ENCODE measurements at places on chromosomes 11 and 22. TPM values are rescaled to one million over a fixed set of nuclear protein-coding genes. Genes with fewer than 3 reads are reported as not detected.

DNA sequence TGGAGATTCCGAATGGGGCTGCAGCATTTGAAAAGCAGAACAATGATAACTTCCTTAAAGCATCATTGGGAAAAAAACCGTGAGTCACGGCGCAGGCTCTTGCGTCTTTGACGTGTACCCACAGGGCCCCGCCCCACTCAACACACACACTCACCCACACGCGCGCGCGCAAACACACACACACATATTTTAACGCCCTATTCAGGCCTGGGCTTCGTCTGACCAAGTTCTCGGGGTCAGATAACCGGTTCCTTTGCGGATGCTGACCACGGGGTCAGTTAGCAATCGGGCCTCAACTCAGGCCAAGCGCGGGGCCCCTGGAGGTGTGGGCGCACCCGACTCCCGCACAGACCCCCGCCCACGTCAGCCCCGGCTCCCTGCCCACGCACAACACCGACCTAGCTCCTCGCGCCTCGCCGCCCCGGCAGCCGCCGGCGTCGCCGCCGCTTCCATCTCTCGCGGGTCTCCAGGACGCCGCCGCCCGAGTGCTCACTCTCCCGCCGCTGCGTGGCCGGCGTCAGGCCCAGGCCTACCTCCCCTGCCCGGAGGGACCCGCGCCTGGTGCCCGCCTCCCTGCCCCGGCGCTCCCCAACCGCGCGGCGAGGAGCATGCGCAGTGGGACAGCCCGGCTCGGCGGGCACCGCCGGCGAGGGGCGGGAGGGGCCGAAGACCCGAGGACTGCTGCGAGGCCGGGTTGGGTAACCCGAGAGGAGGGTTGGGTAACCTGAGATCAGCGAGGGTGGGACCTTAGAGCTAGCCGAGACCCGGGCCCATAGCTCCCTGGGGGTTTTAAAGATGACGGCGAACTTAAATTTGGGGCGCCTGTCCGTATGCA, at the start of gene SLC36A4:
Gene SLC36A4, minus strand, starts transcription at position 612 of the 835 bp plus-strand sequence. Its CDS starts 159 bp downstream, at position 453.
- peak; percentile 65 for DNase-seq

DNA sequence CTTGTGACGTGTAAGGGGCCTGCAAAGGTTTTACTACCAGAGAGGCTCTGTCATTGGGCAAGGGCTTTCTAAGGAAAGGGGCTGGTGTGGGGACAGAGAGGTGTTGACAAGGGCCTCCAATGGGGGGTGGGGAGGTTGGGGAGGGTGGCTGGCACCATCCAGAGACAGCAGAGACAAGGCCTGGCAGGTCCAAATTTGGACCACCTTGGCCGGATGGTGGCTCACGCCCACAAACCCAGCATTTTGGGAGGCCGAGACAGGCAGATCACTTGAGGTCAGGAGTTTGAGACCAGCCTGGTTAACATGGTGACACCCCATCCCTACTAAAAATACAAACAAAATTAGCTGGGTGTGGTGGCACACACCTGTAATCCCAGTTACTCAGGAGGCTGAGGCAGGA, 2.2 kb upstream of the CHRM4 start:
- DNase-seq = no peak

GRCh38 chr22:18965526-18966421, 29.7 kb upstream of the PRODH start:
- no peak for DNase-seq

DNA sequence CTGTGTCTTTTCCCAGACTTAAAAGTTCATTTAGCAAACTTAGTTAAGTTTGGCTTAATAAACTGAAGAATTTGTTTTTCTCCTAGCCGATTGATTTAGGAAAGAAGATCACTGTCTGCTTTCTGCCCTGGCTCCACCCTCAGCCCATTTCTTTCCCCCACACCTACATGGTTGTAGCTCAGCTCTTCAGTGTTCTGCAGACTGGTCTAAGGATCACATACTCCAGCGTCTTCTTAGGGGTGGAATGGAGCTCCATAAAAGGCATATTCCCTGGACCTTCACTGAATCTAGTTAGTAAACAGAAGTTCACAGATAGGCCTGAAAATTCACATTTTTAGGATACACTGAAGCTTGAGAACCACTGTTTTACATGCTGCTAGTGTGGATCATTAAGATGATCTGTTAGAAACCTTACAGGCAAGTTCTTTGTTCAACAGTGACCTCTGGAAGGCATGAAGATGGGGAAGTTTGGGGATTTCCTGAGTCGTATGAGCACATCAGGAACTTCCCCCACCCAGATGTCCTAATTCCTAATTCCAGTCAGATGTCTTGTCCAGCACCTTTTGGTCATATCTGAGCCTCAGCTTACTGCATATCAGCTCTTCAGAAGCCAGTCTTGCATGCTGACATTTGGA, 16.8 kb downstream of the PIWIL4 start:
- DNase-seq = no peak

DNA sequence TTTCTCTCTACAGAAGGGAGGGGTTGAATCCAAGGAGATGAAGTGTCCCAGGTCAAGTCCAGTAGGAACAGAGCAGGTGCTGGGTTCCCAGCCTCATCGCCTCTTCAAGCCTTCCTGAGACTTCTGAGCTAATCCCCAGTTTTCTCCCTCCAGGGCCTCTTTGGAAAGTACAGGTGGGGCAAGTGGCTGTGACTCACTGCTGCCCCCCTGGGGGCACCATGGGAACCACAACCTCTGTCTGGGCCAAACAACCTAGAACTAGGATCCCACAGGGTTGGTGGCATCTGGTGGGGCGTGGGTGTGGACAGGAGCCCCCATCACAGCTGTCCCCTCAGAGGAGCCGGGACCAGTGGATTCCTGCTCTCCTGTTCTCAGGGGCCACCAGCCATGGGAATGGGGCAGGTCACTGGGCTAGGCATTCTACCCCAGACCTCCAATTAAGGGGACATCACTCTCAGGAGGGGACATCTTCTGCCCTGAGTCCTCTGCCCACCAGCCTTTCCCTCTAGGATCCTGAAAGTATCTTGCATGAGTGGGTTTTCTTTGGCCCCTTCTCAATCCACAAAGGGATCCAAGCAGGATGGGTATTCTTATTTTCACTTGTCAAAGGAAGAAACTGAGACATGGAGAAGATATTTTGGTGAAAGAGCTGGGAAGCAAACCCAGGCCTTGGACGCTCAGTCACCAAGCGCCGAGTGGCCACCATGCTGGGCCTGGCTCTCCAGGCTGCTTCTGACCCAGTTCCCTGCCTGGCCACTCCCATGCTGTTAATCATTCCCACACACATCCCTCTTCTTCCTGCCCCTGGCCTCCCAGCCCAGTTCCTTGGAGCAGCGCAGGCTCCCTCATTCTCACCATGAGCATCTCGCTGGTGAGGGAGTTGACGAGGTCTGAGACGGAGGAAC, 23.8 kb downstream of the LRRC10B start:
- no peak for DNase-seq

GRCh38 chr11:114942207-114942606, 263.9 kb downstream of the NXPE2 start:
- DNase-seq = no peak

DNA sequence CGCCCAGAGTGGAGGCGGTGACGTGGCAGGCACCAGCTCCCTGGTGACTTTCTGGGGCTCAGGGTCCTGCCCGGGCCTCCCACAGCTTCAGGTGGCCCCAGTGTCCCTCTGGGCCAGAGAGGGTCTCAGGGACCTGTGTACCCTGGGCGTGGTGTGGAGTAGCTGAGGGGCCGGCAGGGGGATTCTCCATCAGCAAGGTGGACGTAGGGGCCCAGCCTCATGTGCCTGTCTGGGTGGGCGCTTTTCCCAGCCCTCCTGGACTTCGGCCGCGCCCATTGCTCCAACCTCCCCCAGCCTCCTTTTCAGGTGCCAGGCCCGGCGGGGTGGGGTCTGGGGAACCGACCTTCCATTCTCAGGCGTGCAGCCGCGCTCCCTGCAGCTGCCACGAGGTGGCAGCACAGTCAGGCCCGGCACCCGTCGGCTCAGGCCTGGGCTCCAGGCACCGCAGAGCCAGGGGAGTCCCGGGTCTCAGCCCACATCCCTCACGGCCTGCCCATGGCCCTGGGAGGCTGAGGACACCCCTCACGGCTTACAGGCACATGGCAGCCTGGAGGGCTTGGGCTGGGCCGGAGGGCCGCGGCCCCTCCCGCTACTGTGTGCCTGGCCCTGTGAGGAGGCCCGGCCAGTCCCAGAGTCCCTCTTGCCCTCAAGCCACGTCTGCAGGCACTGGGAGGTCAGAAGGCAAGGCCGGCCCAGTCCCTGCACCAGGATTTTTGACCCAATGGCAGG, 19.9 kb upstream of the MUC5B start:
- peak; percentile 44 for DNase-seq

GRCh38 chr11:62858201-62858600, 18.8 kb upstream of the WDR74 start:
- DNase-seq = no peak

DNA sequence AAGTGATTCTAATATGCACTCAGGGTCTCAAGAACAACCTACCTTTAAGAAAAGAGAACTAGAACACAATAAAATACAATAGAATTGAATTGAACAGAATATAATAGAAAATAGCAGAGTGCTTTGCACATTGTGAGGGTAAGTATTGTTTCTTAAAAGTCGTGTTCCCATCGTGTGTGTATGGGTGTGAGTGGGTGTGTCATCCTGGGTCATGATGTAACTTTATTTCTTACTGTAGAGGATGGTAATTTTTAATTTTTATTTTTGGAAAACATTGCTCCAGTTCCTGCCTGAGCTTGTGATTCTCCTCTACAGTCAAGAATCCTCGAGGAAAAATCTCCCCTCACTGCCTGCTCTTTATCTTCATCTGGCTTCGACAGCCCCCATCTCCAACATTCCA, 75.7 kb upstream of the CSNK2A3 start:
- no peak for DNase-seq

GRCh38 chr11:62707277-62707861, at the start of the genes BSCL2 and GNG3:
Gene BSCL2 (minus strand): TSS chr11:62707424. CDS start chr11:62707195, 229 bp downstream.
Gene GNG3 (plus strand): TSS chr11:62707676. CDS start chr11:62708296, 620 bp downstream.
- peak; percentile 75 for DNase-seq

- DNase-seq = no peak
Measured at GRCh38 chr11:128962896-128963295, 20.2 kb upstream of the TP53AIP1 start.

DNA sequence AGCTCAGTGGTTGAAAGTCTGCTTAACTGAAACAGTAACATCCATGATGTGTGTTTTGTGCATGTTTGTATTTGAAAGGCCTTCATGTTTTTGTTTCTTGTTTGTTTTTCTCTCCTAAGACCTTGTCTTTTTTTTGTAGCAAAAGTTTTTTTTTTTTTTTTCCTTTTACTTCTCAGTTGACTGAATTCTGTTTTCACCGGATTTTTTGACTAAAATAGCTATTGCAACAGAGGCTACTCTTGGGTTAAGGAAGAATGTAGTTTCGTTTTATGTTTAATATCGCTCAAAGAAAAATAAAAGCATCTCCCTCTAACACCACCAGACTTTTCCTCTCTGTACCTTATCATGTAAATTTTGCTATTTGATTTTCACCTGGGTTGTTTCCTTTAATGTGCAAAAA, 15.1 kb downstream of the APOL6 start:
- DNase-seq = no peak

DNA sequence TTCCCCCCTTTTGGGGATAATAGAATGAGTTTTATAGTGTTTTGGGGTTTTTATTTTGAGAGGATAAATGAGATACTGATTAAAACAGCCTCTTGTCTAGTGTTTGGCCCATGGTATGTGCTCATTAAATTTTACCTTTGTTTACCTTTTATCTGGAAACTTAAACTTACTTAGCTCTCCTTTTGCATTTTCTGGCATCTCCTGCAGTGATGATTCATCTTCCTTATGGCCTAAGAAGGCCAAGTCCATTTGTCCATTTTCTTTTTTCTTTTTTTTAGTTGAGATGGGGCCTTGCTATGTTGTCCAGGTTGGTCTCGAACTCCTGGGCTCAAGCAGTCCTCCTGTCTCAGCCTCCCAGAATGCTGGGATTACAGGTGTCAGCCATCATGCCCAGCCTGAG, 156.3 kb downstream of the COMMD9 start:
- DNase-seq = no peak

DNA sequence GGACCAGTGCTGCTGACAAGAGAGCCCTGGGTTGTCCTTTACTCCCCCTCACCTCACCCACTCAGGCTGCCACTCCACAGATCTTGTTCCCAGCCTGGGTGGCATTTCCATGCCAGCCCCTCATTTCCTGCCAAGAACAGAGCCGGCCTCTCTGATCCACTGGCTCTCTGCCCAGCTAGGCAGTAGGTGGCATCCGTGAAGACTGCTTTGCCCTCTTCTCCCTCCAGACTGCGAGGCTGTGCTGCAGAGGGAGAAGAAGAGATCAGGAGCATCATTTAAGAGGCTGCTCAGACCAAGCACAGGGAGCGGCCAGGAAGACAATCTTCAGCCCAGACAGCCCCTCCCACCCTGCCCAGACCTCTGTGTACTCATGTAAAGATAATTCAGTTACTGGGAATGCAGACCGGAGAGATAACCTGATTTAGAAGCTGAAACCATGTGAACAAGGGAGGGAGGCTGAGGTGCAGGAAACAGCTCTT, 126.9 kb upstream of the NCAM1 start:
- DNase-seq = no peak

DNA sequence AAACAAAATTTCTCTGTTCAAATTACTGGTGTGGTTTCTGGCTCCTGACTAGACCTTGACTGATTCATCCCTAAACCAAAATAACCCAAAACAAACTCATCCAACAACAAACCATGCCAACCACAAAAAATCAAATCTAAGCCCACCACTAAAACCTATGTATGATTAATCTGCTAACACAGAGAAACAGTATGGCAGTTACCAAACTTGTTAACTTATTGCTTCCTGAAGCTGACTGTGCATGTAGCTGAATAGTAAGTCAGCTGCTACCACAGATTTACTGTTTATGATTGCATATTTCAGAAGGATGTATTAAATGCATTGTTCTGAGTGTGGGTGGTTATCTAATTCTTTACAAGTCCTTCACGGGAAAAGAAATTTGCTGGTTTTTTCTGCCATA, 231.1 kb downstream of the SWAP70 start:
- no peak for DNase-seq

DNA sequence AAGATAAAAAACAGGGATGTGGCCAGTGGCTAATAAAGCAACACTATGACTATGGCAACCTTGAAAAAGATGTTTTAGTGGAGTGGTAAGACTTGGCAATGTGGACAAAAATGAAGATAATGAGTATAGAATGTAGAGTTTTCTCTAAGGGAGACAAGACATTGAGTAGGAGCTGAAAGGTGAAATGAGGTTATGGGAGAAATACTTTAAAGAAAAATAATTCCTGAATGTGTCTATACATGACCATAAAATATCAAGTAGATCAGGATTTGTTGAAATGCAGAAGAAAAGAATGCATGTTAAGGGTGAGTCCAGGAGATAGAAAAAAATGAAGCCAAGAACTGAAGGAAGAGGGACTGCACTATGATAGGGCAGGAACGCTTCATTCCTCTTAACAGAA, 101.6 kb upstream of the CARD18 start:
- DNase-seq = no peak

The STK33 gene
- polyA plus RNA-seq = 31.7 TPM

The TSKU gene
- polyA plus RNA-seq = 27.5 TPM

The SCARF2 gene
- 17.3 TPM for polyA plus RNA-seq

The OR4P4 gene
- polyA plus RNA-seq = 0.10 TPM

All from right renal pelvis (tissue), 4 donors.